Tongue (tissue), 3 donors: ENCODE measurements at places on chromosomes 12 and 14.

DNA sequence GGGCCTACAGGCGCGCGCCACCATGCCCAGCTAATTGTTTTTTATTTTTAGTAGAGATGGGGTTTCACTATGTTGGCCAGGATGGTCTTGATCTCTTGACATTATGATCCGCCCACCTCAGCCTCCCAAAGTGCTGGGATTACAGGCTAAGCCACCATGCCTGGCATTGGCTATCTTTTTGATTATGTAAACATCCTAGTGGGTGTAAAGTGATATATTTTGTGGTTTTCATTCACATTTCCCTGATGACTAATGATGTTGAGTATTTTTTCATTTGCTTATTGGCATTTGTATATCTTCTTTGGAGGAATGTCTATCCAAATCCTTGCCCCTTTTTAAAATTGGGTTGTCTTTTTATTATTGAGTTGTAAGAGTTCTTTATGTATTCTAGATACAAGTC, 16.3 kb downstream of the CREBL2 start:
- no peak for DNase-seq

DNA sequence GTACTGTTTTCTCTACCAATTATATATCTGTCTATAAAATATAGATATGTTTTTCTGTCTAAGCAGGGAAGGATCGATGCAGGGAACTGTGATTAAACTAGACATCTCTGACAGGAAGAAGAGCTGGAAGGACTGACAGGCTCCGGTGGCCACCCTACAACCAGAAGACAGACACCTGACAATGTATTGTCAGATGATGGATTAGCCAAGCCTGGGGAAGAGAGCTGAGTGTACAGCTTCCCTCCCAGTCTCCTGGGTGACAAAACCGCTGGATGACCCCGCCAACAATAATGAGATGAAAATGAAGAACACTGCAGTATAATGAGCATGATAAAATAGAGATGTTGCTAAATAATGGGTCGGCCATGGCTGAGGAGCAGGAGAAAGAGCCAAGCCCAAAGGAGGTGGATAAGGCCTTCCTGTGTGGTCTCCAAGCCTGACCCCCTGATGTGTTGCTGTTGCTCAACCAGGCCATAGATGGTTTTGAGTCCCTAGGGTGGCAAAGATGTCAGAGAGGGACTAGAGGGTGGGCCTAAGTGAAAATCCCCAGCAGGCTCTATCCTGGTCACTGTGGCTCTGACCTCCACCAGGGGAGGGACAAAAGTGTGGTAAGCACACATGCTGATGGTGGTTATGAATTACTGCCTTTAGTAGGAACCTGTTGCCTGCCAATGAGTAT, 28.2 kb downstream of the DHRS2 start:
- DNase-seq, result no peak

- peak; percentile 81 for DNase-seq
Measured at GRCh38 chr12:57590864-57591781, at the start of gene PIP4K2C. TSS of gene PIP4K2C (plus strand) at chr12:57591192. CDS start at chr12:57591290, 98 bp downstream.

GRCh38 chr12:9049520-9050133, 60.3 kb downstream of the KLRG1 start:
- peak; percentile 69 for DNase-seq

DNA sequence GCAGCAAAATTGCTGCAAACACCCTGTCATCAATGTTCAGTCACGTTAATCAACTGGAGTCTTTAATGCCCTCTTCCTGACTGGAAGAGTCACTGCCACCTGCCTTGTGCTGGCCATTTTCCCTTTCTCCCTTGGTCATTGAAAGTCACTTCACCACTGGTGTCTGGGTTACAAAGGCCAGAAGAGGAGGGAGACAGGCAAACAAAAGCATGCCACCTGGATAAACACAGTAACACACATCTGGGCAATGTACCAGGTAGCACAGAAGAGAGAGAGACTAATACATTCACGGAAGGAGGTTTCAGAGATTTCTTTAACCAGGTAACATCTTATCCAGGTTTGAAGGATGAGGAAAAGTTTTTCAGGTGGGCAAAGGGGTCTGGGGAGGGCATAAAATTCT, 32.7 kb downstream of the GPHB5 start:
- DNase-seq, result no peak

- no peak for DNase-seq
Measured at GRCh38 chr12:125228519-125229260, 163.5 kb downstream of the AACS start.

DNA sequence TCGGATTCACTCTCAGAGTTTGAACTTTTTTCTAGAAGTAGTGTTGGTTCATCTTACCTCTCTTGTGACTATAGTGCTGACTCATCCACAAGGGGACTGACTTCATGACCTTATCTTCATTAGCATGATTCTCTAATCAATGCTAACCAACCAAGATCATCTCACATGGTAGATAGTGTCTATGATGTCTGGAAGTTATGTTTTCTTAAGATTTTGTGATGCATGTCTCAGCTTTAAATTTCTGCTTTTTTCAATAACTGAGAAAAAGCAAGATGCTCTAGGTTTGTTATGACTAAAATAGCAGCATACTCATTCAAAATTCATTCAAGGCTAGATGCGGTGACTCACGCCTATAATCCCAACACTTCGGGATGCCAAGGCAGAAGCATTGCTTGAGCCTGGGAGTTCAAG, 12.3 kb upstream of the SLC35E3 start:
- DNase-seq, result no peak

DNA sequence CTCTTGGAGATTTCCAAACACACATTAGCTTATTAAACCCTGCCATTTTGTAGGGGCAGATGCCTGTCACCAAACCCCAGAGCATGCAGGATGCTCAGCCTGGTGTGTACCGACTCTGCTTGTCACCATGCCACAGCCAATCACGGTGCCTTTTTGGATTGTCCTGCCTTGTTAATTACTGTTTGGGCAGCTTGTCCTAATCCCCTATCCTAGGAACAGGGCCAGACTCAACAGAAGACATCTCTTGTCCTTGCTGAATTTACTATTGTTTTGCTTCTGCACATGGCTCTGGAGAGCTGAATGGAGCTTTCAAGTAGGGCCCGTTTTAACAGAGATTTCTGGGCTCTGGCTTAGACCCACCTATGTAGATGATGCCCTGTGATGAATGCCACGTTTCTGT, 388.5 kb downstream of the AACS start:
- DNase-seq, result peak; percentile 13

DNA sequence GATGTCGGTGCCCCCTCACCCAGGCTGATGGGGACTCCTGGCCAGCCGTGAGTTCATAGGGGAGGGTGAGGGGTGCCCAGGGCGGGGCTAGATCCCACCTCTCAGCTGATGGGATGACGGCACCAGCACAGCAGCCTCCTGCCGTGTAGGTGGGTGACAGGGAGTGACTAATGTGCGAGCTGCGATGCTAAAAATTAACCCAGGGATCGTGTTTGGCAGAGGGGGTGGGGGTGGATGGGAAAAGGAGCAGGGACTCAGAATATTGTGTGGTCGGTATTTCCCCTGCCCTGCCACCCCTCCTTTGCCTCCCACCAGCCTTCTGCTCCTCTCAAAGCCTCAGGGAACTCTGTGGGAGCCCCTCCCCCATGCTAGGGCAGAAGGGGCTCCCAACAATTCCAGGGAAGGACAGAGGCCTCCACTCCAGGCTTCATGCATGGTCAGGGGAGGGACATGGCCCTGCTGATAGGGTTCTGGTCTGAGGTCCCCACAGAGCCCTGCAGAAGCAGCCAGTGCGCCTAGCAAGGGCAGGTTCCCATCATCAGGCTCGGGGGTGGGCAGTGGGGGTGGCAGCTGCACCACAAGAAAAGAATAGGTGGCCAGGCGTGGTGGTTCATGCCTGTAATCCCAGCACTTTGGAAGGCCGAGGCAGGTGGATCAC, 12.5 kb downstream of the TAMALIN start:
- no peak for DNase-seq

GRCh38 chr12:9761419-9761781, 699 bp upstream of the CD69 start:
- no peak for DNase-seq

- DNase-seq, result no peak
Measured at GRCh38 chr12:96623155-96623554, 133.8 kb downstream of the CFAP54 start.

- DNase-seq, result no peak
Measured at GRCh38 chr14:59534361-59534987, 42.1 kb downstream of the CCDC175 start.

DNA sequence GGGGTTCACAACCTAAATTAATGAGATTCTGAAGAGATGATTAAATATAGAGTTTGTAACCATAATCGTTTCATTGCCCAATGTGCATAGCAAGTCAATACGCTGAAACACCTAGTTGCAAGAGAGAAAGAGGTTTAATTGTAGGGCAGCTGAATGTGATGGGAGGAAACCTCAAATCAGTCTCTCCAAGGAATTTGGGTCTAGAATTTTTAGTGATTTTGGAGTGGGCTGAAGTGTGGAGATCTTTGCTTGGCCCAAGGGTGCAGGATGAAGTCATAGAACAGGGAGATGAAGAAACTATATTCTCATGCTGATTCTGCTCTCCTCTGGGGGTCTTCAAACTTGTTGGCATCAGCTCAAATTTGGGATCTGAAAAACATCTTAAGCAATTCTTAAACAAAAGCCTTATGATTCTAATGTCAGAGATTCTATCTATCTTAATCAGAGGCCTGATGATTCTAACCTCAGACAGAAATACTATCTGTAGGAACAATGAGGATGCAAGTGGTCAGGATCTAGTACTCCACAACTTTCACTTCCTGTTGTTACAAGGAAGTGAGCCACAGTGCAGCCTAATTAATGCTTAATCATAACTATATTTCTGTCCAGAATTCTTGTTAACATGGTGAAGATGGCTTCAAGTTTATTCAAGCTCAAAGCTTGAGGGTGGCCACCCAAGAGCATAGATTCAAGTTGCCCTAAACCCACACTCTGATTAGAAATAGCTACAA, 80.2 kb upstream of the FUT8 start:
- DNase-seq, result no peak

DNA sequence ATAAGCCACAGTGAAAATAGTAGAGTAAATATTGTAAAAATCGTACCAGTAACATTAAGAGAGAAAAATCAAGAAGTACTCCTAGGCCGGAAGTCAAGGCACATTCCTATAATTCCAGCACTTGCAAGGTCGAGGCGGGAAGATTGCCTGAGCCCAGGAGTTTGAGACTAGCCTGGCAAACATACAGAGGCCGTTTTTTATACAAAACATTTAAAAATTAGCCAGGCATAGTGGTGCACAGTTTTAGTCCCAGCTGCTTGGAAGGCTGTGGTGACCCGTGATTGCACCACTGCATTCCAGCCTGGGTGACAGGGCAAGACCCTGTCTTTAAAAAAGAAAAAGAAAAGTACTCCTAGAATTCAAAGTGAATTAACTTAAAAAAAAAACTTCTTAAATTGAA, 341.8 kb downstream of the C12orf50 start:
- DNase-seq, result no peak

GRCh38 chr14:92755495-92755894, 7.1 kb upstream of the LGMN start:
- no peak for DNase-seq

GRCh38 chr12:39441963-39442830, 723 bp downstream of the KIF21A start:
- peak; percentile 45 for DNase-seq

DNA sequence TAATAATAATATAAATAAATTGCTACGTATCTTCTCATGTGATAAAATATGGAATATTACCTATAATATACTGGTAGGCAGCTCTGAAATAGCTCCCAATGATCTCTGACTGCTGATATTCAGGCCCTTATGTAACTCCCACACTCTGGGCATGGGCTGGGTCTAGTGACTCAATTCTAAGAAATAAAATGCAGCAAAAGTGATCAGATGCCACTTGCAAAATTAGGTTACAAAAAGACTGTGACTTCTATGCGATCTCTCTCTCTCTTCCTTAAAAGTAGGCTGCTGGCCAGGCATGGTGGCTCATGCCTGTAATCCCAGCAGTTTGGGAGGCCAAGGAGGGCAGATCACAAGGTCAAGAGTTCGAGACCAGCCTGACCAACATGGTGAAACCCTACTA, 10.3 kb upstream of the CACNB3 start:
- no peak for DNase-seq

DNA sequence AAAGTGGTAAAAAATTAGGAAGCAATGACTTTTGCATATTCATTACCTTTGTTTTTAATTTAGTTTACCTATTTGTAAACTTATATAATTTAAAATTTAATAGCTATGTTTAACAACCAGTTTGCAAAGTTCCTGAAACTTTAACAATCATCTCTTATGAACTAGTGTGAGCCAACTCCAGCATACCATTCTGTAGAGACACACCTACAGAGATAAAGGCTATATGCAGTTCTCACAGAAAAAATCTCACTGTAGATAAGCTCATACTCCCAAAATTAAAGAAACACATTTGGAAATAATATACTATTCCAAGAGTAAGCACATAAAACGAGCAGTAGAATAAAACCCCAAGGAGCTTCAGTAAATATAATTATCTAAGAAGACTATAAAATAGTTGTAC, 77.5 kb downstream of the CDK17 start:
- no peak for DNase-seq

- peak; percentile 80 for DNase-seq
Measured at GRCh38 chr12:46548605-46549071, 176.1 kb upstream of the SLC38A2 start.

GRCh38 chr12:56951582-56952339, 5.6 kb downstream of the RDH16 start:
- DNase-seq, result no peak

GRCh38 chr14:96811985-96812667, 14.9 kb downstream of the VRK1 start:
- no peak for DNase-seq

DNA sequence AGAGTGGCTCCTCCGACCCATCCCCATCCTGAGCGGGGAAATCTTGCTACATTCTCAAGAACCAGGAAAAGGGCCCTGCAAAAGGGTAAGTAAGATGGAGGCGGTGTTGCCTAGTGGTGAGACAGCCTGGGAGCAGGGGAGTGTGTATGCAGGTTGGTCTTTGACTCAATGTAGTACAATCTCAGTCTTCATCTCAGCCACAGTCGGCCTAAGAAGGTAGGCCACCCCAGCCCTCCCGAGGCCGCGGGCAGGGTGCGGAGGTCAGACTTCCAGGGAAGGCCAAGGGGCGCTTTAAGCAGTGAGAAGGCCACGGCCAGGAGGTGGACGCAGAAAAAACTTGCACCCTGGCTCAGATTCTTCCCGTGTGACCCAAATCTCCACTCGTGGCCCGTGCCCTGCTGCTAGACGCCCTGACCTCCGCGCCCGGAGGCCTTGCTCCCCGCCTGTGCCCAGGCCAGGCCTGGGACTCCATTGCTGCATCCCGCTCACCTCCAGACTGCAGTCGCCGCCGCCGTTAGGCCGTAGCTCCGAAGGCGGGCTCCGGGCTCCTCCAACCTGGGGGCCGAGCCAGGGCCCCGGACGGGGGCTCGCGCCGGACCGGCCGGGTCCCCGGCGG, 435 bp downstream of the FOXM1 start:
- no peak for DNase-seq

DNA sequence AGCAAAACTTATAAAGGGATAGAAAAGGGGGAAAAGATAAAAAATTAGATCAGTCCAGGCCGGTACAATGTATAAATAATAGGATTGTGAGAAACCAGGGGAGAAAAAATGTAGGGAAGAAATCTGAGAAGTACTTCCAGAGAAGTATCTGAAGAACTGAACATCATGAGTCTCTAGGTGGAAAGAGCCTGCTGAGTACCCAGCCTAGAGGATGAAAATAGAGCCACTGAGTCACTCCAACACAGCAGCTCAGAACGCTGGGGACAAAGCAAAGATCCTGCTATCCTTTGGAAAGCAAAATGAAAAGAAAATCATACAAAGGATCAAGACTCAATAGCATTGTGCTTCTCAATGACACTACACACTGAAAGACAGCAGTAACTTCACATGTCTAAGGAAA, 138.0 kb downstream of the ANO6 start:
- DNase-seq, result no peak
